ENCODE measurements at places on chromosomes 2 and 18.

DNA sequence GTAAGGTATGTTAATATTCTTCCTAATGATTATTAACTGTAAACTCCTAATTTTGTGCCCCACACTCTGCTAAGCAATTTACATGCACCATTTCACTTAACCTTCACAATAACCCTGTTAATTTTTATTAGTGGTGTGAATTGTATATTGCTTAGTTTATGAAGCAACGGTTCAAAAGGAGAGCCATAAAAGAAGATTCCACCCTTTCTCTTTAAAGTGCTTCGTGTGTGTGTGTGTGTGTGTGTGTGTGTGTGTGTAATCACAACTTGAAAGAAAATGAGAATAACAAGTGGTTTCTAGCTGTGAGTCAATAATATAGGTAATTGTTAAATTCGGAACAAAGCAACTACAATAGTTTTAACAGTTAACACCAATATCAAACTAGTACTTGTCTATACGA lies 60.6 kb downstream of the CCNT2 start:
- no peak for DNase-seq

GRCh38 chr2:149156971-149157740 lies 118.7 kb downstream of the LYPD6B start:
- DNase-seq: no peak

DNA sequence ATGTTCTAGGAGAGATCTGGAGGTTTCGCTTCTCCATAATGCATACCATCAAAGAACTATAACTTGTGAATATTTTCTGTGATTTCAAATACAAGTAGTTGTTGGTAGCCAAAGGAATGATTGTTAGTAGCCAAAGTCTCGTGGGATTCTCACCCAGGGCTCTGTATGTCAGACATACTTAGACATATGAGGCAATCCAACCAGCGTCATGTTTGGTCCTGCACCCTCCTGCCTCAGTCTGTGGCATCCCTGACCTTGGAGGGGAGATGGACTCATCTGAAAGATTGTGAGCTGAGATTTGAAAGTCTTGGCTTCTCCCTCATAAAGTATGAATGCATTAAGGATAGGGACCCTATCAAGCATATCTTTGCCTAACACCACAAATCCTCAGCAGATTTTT lies 81.2 kb downstream of the CTIF start:
- DNase-seq: no peak

GRCh38 chr2:47028846-47029560 lies 113.4 kb upstream of the MCFD2 start:
- no peak for DNase-seq

GRCh38 chr2:207133820-207134519 lies 31.8 kb downstream of the KLF7 start:
- no peak for DNase-seq

- DNase-seq: no peak
Measured at GRCh38 chr2:205984381-205984780, 101.6 kb downstream of the INO80D start.

- DNase-seq: no peak
Measured at GRCh38 chr2:101809698-101810097, 112.2 kb downstream of the MAP4K4 start.

DNA sequence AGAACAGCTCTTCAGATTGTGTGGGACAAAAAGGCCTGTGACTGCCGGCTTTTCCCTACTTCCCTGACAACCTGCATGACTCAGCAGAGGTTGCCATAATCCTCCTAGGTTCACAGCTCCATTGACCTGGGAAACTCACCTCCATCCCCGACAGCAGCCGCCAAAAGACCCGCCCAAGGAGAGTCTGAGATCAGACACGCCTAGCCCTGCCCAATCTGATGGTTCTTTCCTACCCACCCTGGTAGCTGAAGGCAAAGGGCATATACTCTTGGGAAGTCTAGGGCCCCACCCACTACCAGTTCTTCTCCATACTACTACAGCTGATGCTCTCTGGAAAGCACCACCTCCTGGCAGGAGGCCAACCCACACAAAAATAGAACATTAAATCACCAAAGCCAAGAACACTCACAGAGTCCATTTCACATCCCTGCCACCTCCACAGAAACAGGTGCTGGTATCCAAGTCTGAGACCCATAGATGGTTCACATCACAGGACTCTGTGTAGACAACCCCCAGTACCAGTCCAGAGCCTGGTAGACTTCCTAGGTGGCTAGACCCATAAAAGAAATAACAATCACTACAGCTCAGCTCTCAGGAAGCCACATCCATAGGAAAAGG lies 140.6 kb downstream of the NETO1 start:
- DNase-seq: no peak

DNA sequence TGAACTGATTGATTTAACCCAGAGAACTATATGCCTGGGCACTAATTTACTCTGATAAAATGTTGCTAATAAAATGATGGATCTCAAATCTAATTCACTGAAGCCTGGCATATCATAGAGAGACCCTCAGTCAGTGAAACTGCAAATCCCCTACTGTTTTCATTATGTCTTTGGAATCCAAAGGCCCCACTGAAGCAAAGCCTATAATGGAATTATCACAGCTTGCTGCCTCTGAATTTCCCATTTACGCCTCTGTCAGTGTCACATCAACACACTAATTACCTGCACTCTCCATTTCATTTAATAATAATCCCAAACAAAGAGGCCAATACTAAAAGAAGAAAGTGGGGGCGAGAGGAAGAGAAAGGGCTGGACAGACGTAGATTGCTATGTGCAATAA lies 470.9 kb downstream of the MBD2 start:
- DNase-seq: no peak

DNA sequence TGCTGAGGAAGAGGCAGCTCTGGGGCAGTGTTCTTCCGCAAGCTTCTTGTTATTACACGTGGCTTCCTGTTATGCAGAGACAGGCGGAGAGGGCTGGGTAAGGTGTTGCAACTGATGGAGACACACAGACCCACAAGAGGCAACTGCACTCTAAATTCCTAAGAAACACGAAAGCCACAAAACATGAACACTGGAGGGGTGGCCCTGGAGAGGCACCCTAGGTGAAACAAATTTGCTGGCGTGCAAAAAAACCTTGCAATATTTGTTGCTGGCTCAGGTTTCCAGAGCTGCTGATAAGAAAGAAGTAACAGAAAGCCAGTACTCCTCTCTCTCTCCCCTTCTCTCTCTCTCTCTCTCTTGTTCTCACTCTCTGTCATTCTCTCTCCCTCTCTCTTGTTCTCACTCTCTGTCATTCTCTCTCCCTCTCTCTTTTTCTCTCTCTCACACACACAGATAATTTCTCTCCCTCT lies 31.8 kb downstream of the ARHGAP25 start:
- DNase-seq: peak; percentile 75

GRCh38 chr18:31738460-31739407 lies 21.9 kb downstream of the SLC25A52 start:
- DNase-seq: no peak

GRCh38 chr2:108297436-108298141 lies 8.9 kb downstream of the SULT1C2 start:
- DNase-seq: no peak

DNA sequence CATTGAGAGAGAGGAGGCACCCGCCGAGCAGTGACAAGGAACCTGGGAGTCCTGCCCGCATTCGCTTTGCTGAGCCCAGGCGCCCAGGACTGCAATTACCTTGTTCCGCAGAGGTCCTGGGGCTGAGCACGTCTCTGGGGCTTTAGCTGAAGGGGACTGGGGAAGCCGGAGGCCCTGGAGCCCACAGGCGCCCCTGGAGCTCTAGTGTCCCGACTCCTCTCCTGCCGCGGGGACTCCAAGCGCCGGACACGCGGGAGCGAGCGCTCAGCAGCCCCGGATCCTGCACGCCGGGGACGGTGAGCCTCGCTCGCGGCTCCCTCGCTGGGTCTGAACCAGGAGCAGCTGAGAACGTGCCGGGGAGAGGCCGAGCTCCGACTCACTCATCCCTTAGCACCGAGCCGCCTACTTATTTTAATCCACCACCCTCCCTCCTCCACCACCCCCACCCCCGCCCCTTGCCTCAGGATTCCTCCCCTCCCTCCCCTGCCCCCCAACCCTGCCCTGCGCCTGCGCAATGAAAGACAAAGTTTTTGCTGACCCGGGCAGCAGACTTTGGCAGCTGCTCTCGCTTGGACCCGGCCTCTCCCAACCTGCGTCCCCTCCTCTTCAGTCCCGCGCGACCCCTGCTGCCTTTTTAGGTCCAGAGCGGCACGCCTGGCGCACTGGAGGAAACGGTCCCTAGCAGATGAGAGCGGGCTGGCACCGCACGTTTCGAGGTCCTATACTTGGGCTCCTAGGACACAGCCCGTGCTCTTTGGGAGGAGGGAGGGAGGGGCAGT lies at the start of gene OSR1:
Gene OSR1, minus strand, starts transcription at position 382 of the 779 bp plus-strand sequence. CDS start 4,818 bp downstream, outside the sequence.
- no peak for DNase-seq
